Lower leg skin (tissue), 4 donors: ENCODE measurements at places on chromosomes 11 and 22. TPM values are rescaled to one million over a fixed set of nuclear protein-coding genes. Genes with fewer than 3 reads are reported as not detected.

Gene P2RY2
- 5.2 TPM for total RNA-seq

Gene PC
- 7.3 TPM for total RNA-seq

Gene SLC29A2
- total RNA-seq, result 1.8 TPM

Gene NRXN2
- total RNA-seq, result 1.1 TPM

Gene KCNK7
- 197 TPM for total RNA-seq

Gene ANKK1
- 1.3 TPM for total RNA-seq

Gene CHEK1
- total RNA-seq, result 2.1 TPM

Gene GRM5
- total RNA-seq, result not detected

Gene SLCO2B1
- total RNA-seq, result 20.9 TPM

Gene SCGB1C1
- total RNA-seq, result not detected

Gene SYCE3
- not detected for total RNA-seq

Gene THY1
- total RNA-seq, result 0.52 TPM

Gene MN1
- 1.7 TPM for total RNA-seq

Gene TBX10
- total RNA-seq, result not detected

Gene APOL5
- not detected for total RNA-seq

Gene PDE3B
- 1.3 TPM for total RNA-seq

Gene ART1
- not detected for total RNA-seq

Gene C22orf42
- not detected for total RNA-seq

Gene EP300
- total RNA-seq, result 73.9 TPM

Gene CHCHD10
- total RNA-seq, result 5.6 TPM

Gene ZNF280B
- total RNA-seq, result 0.08 TPM

Gene BCO2
- total RNA-seq, result 0.98 TPM

Gene GAL
- total RNA-seq, result 59.1 TPM

Gene KCNJ11
- total RNA-seq, result 2.9 TPM

Gene SERPING1
- 89.4 TPM for total RNA-seq

Gene OR5M11
- 0.38 TPM for total RNA-seq

Gene KCNE3
- 0.08 TPM for total RNA-seq

Gene IFITM10
- 7.9 TPM for total RNA-seq

Gene TRIM49
- not detected for total RNA-seq

Gene OR51M1
- total RNA-seq, result not detected

Gene ESAM
- 11.8 TPM for total RNA-seq
